ENCODE measurements at places on chromosomes 4 and X.

DNA sequence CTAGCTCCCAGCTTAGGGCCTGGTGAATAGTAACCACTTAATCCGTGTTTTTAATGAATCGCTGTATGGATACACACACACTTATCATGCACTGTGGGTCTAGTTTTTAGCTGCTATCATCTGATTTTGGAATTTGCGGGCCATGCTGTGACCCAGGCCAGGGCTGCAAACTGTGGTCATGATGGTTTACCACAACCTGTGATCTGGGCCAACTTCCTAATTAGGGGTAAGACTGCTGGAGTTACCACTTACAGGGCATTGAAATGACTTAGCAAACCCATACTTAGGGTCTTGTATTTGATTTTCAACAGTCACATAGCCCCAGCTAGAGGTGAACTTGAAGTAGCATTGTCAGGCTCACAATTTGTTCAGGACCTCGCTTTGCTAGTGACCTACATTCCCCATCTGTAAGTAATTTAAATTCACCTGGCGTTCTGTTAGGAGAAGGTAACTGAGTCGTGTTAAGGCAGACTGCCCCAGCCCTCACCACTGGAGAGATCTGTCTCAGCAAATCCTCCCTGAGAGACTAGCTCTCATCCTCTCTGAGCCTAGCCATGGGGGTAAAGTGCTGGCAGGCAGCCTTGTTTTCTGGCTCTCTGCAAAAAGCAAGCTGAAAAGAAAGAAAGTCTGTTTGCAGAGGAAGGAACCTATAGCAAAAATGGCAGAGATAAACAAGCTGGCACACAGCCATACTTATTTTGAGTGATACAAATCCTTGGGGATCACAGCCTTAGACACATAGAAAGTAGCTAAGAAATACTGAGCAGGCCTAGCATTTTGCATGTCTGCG is 33.8 kb upstream of the EGFL6 start:
- no peak for DNase-seq

DNA sequence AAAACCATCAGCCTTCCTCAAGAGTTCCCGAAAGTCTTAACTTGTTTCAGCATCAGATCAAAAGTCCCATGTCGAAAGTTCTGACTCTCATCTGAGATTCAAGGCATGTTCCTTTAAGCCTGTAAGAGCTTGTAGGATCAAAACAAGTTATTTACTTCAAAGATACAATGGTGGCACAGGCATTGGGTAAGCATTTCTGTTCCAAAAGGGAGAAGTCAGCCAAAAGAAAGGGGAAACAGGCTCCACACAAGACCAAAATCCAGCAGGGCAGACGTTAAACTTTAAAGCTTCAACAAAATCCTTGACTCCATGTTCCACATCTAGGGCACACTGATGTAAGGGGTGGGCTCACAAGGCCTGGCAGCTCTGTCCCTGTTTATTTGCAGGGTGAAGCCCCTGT is 91.7 kb downstream of the FHDC1 start:
- no peak for DNase-seq

- no peak for DNase-seq
Measured at GRCh38 chr4:77360451-77360850, 203.4 kb downstream of the CCNG2 start.

- no peak for DNase-seq
Measured at GRCh38 chr4:129335276-129335675, 239.3 kb downstream of the C4orf33 start.

DNA sequence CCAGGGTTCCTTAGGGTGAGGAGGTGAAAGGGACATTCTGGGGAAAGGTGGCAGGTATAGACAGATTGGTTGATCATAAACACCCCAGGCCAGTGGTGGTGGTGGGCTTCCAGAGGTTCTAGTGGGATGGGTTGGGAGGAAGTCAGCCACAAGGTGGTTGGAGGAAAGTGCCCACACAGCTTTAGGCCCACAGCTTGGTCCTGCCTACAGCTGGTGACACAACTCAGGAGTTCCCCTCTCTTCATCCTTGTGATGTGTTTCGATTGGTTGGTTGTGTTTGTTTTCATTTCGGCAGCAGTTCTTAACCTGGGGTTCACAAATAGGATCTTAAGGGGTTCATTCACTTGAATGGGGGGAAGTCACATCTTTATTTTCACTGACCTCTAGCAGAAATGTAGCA is 157.0 kb downstream of the TMEM164 start:
- no peak for DNase-seq

- DNase-seq = no peak
Measured at GRCh38 chr4:112593438-112594133, 43.1 kb downstream of the ZGRF1 start.

DNA sequence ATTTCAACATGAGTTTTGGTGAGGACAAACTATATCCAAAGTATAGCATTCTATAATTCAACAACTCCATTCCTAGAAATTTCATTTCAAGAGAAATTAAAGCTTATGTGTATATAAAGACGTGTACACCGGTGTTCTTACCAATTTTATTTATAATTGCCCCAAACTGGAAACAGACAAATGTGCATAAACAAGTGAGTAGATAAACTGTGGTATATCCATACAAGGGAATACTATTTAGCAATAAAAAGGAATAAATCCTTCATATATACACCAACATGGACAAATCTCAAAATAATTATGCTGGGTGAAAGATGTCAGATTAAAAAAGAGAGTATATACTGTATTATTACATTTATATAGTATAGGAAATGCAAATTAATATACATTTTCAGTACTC is 19.9 kb downstream of the HNRNPH2 start:
- DNase-seq = no peak

DNA sequence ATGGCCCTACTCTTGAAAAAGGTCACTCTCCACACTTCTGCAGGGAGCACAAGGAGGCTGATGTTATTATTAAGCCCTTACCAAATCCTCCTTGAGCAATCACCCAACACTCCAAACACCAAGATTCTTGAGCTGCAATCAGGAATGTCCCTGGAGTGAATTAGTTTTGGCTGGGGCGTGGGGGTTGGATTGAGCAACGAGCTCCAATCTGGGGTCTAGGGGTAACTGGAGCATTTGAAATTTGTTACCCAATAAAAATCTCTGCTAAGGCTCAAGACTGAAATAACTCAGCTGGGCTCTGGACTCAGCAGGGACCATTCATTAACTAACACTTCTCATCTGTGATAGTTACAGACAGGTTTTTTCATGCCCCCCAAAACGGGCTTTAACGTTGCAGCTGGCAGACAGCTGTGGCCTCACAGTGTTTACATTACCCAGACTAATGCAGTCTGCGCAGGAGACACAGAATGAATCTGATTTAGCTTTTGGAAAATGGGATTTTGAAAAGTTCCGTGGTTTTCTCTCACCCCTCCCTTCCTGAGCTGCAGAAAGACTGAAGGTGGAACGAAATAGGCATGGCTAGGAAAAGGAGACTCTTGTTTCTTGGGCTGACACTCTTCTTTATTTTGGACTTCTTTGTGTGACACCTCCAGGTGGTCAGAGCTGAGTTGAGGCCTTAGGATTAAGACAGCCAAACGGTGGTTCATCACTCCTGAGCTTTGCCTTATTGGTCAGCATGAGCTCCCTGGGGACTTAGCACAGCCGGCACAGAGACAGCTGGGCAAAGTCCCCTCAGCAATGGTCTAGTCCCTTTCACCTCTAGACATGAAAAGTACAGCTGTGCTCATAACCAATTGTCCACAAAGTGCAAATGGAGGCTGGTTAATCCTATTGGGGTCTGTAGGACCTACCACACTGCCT is 26.6 kb downstream of the PLAC1 start:
- no peak for DNase-seq

- no peak for DNase-seq
Measured at GRCh38 chr4:150069353-150069752, 8.9 kb upstream of the DCLK2 start.

DNA sequence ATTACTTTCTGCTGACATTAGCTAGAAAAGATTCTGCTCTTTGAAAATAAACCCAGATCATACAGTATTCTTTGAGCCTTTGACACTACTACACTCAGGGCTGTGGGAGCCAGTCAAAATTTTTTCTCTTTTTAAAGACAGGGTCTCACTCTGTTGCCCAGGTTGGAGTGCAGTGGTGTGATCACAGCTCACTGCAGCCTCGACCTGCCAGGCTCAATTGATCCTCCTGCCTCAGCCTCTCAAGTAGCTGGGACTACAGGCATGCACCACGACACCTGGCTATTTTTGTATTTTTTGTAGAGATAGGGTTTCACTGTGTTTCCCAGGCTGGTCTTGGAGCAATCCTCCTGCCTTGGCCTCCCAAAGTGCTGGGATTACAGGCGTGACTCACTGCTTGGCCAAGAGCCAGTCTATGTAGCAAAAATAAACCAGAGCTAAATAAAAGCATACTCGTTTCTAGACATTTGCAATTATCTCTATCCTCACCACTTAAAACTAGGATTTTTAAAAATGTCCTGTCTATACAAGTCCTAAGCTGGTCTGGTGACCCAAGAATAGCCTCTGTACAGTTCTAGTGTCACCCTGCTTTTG is 43.2 kb downstream of the AKAP4 start:
- DNase-seq = no peak

DNA sequence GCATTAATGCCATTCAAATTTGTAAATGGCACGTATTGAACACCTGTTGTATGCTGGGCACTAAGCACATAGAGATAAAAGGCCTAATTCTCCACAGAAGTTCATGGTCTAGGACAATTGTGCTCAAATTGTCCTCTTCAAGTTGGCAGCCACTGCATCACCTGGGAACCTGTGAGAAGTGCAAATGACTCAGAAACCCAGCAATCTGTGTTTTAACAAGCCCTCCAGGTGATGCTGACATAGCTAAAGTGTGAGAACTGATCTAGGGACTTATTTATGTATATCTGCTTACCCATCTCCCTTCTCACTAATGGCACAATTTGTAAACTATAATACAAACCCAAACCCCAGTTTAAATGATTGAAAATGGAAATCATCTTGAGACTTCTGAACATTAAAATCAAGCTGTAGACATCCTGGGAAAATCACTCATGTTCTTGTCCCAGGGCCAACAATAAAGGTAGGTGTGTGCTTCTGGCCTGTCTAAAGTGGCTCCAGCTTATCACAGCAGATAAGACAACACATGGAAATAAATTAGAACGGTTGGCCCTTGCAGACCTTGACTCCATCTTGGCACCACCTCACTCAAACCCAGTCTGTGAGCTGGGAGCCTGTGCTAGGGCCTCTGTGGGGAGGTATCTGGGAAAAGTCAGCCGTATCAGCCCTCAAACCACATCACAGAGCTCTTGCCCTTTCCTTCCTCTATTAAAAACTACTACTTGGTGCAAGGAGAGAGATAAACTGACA is 46.8 kb downstream of the UCHL1 start:
- DNase-seq = no peak

GRCh38 chr4:143402776-143403552 is 66.3 kb downstream of the GAB1 start:
- no peak for DNase-seq

GRCh38 chr4:163167333-163167626 is 590 bp upstream of the NAF1 start:
- no peak for DNase-seq

- DNase-seq = no peak
Measured at GRCh38 chr4:99945718-99946355, 581 bp downstream of the DNAJB14 start.
